ENCODE measurements at places on chromosomes 11 and 22.

DNA sequence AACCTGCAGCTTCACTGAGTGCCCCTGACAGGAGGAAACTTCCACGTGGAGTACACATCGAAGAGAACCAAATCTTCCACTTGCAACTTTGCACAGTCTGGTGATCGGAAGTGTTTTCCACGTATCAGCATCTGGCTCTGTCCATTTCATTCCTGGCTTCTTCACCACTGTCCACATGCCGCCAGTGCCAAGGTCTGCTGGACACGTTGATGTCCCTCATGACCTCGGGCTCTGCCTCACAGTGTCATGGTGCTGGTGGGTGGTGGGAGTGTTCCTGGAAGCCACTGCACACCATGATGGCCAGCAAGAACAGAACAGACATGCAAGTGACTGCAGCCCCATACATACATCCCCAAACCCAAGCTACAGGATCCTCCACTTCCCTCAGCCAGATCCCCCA, 48.4 kb downstream of the WNT11 start:
- no peak for DNase-seq

DNA sequence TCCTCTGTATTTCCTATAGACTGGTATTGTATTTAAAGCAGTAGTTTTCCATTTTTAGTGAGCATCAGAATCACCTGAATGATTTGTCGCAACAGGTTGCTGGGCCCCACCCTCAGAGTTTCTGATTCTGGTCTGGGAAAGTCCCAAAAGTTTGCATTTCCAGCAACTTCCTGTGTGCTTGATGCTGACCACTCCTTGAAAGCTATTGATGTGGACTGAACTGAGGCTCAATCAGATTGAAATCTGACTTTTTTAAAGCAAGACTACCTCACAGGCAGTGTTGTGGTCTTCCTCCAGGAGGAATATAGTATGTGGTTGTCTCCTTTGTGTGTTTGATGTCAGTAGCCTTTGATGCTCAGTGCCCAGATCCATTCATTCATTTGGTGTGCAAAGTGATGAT, 17.2 kb upstream of the MPZL2 start:
- no peak for DNase-seq

DNA sequence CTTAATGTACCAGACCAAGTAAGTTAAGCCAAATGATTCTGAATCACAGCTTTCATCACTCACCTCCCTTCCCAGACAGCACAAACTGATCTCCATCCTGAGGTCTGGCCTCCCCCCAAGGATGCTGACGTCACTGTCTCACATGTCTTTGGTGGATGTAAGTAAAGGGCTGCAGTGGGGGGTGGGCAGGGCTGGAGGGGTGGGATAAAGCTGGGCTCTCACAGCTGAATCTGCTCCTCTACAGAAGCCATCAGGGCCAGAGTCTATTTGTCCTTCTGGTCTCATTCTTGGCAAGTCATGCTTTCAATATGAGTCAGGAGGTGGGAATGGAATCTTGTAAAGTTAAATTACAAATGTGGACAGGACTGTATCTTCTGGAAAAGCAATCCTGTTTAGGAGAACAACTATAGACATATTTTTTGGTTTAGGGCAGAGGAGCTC, 32.7 kb downstream of the P4HA3 start:
- no peak for DNase-seq

DNA sequence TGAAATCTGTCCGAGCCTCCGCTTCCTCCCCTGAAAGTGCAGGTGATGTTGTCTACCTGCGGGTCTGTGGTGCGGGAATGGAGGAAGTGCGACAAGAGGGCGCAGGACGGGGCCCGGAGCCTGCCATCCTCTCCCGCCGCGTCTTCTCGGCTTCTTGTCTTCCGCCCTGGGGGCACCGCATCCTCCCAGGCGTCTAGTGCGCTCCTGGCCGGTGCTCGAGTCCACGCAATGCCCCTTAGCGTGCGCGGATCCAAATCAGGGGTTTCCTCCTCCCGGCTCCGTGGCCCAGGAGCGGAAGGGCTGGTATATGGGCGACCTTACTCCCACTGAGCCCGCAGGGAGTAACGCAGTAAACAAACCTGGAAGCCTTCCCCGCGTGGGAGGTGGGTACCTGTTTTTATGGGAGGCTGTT, 405 bp downstream of the SFI1 start:
- peak; percentile 54 for DNase-seq

GRCh38 chr11:373716-374551, 4.6 kb downstream of the B4GALNT4 start:
- no peak for DNase-seq

GRCh38 chr11:71548716-71549151, 514 bp downstream of the KRTAP5-9 start:
- DNase-seq = no peak

GRCh38 chr22:19797086-19798002, 36.8 kb downstream of the TBX1 start:
- no peak for DNase-seq

DNA sequence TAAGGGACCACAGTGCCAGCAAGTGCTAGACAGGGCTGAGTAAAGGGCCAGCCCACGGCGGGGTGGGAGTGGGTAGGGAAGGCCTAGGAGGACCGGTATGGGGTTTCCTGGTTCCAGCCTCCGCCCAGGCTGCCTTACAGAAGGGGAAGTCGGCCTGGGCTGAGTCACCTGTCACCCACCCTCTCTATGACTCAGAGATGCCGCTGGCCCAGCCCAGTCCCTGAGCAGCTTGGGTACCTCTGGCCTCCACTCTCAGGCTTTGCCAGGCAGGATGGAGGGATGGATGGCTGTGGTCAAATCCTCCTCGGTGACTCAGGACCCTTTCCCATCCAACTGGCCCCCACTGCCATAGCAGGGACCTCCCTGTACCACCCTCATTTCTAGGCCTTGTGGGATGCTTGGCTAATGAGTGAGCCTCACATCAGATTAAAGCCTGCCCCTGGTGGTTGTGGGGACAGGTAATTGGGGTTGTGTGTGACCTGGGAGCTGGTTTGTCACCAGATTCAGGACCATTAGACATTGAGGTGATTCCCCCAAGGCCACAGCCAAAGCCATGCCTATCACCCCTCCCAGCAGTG, 13.9 kb downstream of the SLC35E4 start:
- DNase-seq = peak; percentile 60

DNA sequence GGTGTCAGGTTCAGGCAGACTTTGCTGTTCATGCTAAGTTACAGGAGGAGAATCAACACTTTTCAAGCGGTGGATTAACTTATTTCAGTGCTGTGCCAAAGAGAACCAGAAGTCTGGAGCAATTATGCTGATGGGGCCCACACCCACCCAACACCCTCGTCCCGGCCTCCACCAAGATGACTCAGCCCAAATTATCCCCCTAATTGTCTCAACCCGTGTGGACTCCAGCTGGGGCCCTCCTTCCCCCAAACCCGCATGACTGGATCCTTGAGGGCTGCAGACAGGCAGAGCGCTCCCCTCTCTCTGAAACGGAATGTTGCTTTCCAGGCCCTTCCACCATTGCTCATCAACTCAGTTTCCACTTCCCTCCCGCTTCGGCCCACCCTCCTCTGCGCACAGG, 34.6 kb upstream of the MN1 start:
- no peak for DNase-seq

DNA sequence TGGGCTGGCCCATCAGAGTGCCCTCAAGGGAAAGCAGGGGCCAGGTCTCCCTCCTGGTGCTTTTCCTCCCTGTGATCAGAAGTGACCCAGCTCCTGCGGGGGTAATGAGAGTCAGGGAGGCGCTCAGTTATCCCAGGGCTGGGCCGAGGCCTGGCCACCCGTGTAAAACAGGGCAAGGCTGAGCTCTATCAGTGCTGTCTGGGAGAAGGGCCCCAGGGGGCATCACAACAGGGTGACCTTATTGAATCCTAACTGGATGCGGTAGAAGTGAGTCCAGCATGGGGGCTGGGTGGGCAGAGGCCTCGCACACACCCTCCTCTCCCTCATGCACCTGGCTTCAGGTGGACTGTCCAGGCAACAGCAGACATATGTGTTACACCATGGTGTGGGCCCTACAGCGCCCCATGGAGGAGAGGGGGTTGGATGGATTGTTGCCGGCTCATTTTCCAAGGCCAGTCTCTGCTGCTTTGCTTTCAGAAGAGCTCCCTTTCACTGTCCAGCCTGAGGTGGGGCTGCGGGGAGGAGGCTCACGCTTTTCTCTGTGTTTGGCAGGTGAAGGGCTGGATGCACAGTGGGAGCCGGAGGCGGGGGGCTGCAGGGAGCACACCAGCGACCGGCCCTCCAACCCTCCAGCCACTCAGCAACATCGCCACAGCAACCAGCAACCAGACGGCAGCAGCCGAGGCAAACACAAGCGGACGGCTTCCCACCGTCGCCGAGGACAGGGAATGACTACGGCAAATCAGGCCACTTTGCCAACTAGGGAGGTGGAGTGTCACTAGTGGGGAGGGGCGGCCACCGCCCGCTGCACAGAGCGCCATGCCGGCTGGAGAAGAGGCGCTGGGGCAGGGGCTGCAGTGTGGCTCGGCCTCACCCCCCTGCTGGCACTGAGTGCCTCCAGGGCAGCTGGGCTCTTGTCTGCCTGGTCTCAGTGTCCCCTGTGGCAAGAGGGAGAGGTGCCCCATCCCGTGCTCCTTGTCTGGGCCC, 24.7 kb downstream of the GNAZ start:
- no peak for DNase-seq

DNA sequence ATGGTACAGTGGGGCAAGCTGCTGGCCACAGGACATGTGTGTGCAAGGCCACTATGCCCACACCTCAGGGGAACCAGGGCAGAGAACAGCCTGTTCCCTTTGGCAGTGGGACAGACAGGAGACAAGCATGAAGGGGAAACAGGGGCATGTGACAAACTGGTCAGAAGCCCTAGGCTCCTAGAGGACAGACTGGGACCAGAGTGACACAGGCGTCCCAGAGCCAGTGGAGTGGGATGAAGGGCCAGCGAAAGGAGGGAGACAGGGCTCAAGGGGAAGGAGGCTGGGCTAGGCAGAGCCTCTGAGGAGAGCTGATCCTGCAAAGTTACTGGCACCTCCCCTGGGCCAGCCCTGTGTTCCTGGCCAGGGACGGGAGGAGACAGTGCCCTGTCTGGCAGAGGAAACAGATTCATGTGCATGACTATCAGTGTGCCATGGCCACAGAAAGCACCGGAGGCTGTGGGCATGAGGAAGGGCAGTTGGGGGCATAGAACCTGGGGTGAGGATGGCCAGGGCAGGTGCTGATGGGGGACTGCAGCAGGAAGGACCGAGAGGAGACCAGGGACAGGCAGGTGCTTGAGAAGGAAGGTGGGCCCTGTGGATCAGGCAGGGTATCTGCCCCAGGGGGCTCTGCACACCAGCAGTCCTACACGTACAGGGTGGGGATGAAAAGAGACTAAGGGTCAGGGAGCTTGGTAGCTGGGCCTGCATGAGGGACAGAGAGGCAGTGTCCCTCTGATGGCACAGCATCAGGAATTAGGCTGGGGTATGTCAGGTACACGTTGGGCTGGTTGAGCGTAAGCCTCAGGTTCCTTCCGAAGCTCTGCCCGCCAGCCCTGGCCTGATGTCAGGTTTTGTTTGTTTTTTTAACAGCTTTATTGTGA, 9.8 kb downstream of the DERL3 start:
- no peak for DNase-seq

DNA sequence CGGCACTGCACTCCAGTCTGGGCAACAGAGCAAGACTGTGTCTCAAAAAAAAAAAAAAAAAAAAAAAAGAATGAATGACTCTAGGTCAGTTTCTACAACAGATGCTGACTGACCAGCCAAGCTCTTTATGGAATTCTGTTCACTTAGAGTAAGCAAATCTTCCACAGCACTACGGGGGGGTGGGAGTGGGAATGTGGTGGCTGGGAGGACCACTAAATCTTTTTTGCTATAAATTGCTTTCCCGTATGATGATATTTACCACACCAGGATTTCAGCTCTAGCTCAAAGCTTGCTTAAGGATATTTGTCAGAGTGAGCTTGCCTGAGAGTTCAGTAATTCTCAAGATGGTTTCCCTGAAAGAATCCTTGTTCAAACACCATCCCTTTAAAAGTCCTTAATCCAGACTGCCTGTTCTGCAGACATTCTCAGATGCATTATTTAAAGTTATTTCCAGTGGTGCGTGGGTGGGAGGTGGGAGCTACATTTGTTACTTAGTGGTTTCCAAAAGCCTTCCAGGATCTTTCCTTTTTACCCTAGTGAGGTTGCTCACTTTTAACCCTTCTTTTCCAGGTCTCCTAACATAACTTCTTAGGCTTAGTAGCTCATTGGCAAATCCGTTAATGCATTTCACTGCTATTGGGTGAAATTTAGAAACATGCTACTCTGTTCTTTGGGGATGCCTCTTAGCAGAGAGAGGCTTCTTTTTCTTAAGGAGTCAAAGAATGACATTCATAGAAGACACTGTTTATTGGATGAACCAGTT, 65.9 kb downstream of the UBASH3B start:
- DNase-seq = no peak

GRCh38 chr11:64248578-64248977, 1.8 kb upstream of the PPP1R14B start:
- DNase-seq = no peak

GRCh38 chr11:9527481-9528135, 45.9 kb upstream of the WEE1 start:
- DNase-seq = no peak

- DNase-seq = no peak
These were observed 614.6 kb downstream of the TBC1D22A start for GRCh38 chr22:47376901-47377505.

GRCh38 chr22:35124691-35125219, 58.8 kb downstream of the ISX start:
- DNase-seq = no peak
